Effector memory CD8-positive, alpha-beta T cell (primary cell): ENCODE measurements at places on chromosomes 13 and 19.

- no peaks in the 10 kb centered on the region for H3K27me3 ChIP-seq
- no peak overlapping the region for H3K4me3 ChIP-seq
- no peak for DNase-seq
- no peak overlapping the region for H3K27ac ChIP-seq
- no peaks in the 10 kb centered on the region for H3K36me3 ChIP-seq
- peaks cover 33% of the 10 kb centered on the region for H3K4me1 ChIP-seq
These were observed 14.7 kb downstream of the LRCH1 start for GRCh38 chr13:46567671-46568070.

DNA sequence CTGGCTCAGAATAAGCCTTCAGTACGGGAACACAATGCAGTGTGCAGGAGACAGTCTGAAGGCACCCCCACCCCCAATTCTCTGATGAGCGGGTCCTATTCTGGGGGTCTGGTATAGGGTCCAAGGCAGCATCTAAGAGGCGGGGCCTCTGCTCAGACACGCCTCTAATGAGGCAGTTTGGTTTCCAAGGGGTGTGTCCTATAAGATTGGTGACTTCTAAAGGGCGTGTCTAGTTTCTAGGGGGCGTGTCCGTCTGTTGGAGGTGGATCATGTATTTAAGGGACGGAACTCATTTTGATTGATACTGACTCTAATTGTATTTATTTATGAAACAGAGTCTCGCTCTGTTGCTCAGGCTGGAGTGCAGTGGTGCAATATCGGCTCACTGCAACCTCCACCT, 8.7 kb downstream of the FIZ1 start:
- H3K4me3 ChIP-seq: no peak overlapping the region
- peaks cover 7% of the 10 kb centered on the region for H3K36me3 ChIP-seq
- no peaks in the 10 kb centered on the region for H3K27me3 ChIP-seq
- H3K4me1 ChIP-seq: peaks cover 15% of the 10 kb centered on the region

GRCh38 chr13:79393564-79394249, 12.3 kb downstream of the RBM26 start:
- no peaks in the 10 kb centered on the region for H3K27me3 ChIP-seq
- H3K36me3 ChIP-seq: peaks cover 26% of the 10 kb centered on the region
- H3K4me3 ChIP-seq: peak overlapping the region; percentile 72
- peaks cover 50% of the 10 kb centered on the region for H3K4me1 ChIP-seq
- peak; percentile 29 for DNase-seq
- peak overlapping the region; percentile 23 for H3K27ac ChIP-seq

GRCh38 chr19:14563989-14564651, 7.7 kb downstream of the NDUFB7 start:
- H3K4me1 ChIP-seq: peaks cover 58% of the 10 kb centered on the region
- peak; percentile 46 for DNase-seq
- H3K36me3 ChIP-seq: peaks cover 36% of the 10 kb centered on the region
- H3K27ac ChIP-seq: peak overlapping the region; percentile 71
- H3K4me3 ChIP-seq: no peak overlapping the region
- H3K27me3 ChIP-seq: no peaks in the 10 kb centered on the region

GRCh38 chr13:77502104-77502720, 33.3 kb upstream of the SCEL start:
- H3K27me3 ChIP-seq: peaks cover 11% of the 10 kb centered on the region
- DNase-seq: no peak
- H3K4me3 ChIP-seq: no peak overlapping the region

- no peak overlapping the region for H3K27ac ChIP-seq
- DNase-seq: no peak
- H3K36me3 ChIP-seq: no peaks in the 10 kb centered on the region
- H3K4me1 ChIP-seq: no peaks in the 10 kb centered on the region
These were observed 214.1 kb downstream of the COL4A1 start for GRCh38 chr13:110092831-110093247.

- H3K27ac ChIP-seq: no peak overlapping the region
- H3K27me3 ChIP-seq: peaks cover 37% of the 10 kb centered on the region
- no peaks in the 10 kb centered on the region for H3K4me1 ChIP-seq
- no peak overlapping the region for H3K4me3 ChIP-seq
- H3K36me3 ChIP-seq: no peaks in the 10 kb centered on the region
These were observed 32.9 kb downstream of the TSHZ3 start for GRCh38 chr19:31316201-31316951.

DNA sequence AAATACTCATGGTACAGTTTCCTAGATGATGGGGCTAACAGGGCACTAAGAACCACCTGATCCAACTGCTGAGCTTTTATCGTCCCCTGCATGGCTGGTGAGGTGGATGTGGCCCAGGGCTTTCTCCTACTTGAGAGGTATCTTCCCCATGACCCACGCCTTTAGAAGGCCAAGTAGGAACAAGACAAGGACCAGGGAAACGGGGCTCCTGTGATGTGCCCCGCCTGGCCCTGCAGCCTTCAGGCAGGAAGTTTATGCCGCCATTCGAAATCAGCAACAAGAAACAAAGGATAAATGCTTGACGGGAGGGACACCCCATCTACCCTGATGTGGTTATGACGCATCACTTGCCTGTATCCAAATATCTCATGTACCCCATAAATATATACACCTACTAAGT, 4.1 kb downstream of the NLRP13 start:
- peaks cover 14% of the 10 kb centered on the region for H3K27me3 ChIP-seq
- no peaks in the 10 kb centered on the region for H3K4me1 ChIP-seq
- no peak overlapping the region for H3K27ac ChIP-seq
- no peak for DNase-seq
- H3K4me3 ChIP-seq: no peak overlapping the region
- no peaks in the 10 kb centered on the region for H3K36me3 ChIP-seq

- H3K27me3 ChIP-seq: no peaks in the 10 kb centered on the region
- H3K36me3 ChIP-seq: no peaks in the 10 kb centered on the region
- H3K4me3 ChIP-seq: no peak overlapping the region
These were observed 1500.4 kb upstream of the MIR17HG start for GRCh38 chr13:89846926-89847585.

GRCh38 chr13:99506634-99507033, 5.4 kb downstream of the TM9SF2 start:
- peak overlapping the region; percentile 13 for H3K4me3 ChIP-seq
- peaks cover 27% of the 10 kb centered on the region for H3K36me3 ChIP-seq
- peaks cover 80% of the 10 kb centered on the region for H3K4me1 ChIP-seq
- no peaks in the 10 kb centered on the region for H3K27me3 ChIP-seq

- no peak overlapping the region for H3K4me3 ChIP-seq
- no peak for DNase-seq
- H3K27me3 ChIP-seq: peaks cover 20% of the 10 kb centered on the region
- no peaks in the 10 kb centered on the region for H3K4me1 ChIP-seq
- H3K36me3 ChIP-seq: no peaks in the 10 kb centered on the region
- H3K27ac ChIP-seq: no peak overlapping the region
These were observed 20.9 kb upstream of the IGSF23 start for GRCh38 chr19:44592451-44592890.

GRCh38 chr13:112702341-112702985, 12.6 kb downstream of the ATP11A start:
- H3K4me3 ChIP-seq: no peak overlapping the region
- H3K27me3 ChIP-seq: no peaks in the 10 kb centered on the region
- H3K36me3 ChIP-seq: peaks cover 11% of the 10 kb centered on the region
- peaks cover 27% of the 10 kb centered on the region for H3K4me1 ChIP-seq
- DNase-seq: no peak

DNA sequence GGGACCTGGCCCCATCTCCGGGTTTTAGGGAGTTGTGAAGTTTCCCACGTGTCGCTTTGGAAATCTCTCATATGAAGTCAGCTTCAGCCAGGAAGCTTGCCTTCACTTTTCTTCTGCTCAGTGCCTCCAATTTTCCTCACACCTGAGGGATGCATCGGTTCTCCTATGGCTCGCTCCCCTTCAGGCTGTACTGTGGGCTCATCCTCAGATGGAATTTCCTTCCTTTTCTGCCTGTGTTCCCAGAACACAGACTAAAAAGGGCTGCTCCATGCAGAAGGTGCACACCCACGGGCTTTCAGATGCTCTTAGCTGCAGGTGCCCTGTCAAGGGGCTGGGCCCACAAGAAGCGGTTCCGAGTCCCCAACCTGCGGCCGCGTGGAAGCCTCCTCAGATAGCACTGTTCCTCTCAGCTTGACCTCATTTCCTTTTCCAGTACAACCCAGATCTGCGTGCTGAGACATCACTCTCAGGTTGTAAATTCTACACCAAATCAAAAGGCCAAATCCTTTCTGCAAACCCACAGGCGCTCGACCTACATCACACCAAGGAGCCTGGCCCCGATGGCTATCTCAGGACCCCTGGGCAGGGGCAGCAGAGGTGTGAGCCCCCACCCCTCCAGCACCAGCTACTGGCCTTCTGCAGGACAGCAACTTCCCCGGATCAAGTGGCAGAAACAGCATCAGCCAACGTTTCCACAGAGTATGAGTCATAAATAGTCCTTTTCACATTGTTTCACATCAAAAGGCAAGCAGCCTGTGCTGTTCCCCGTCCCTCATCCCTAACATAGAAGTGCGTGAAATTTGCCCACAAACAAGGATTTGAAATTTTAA, 275.9 kb downstream of the ZNF536 start:
- DNase-seq: no peak
- H3K36me3 ChIP-seq: no peaks in the 10 kb centered on the region
- no peaks in the 10 kb centered on the region for H3K4me1 ChIP-seq
- no peak overlapping the region for H3K4me3 ChIP-seq
- H3K27ac ChIP-seq: no peak overlapping the region

DNA sequence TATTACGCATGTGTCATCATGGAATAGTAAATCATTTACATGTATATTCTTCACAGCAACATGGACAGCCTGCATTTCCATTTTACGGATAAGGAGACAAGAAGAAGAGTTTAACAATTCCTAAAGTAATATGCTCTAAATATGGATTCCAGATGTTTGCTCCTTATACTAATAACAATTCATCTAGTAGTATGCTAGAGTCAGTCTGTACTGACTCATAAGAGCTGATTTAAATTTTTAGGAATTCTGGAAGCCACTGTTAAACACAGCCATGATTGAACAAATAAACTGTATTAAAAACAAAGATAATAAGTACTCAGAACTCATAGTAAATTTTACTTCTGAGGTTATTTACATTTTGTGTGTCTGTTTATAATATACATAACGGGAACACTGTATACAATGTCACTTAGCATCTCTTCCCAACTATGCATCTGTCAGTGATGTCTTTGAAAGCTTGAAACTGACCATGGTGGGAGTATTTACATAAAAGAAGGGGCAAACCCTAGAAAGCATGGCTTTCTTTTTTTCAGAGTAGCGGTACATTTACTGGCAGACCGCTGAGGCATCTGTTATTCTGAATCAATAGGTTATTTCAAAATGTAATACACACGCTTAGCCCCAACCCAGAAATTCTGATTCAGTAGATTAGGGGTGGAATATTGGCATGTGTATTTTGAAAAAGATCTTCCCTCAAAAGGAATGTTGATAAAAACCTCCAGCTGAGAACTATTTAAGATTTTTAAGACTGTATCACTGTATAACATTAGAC, 12.9 kb downstream of the ZC3H13 start:
- no peak overlapping the region for H3K27ac ChIP-seq
- H3K27me3 ChIP-seq: no peaks in the 10 kb centered on the region
- no peak overlapping the region for H3K4me3 ChIP-seq
- no peak for DNase-seq
- peaks cover 50% of the 10 kb centered on the region for H3K36me3 ChIP-seq

- H3K27ac ChIP-seq: no peak overlapping the region
- H3K4me1 ChIP-seq: no peaks in the 10 kb centered on the region
- no peaks in the 10 kb centered on the region for H3K27me3 ChIP-seq
- no peak for DNase-seq
- H3K4me3 ChIP-seq: no peak overlapping the region
- H3K36me3 ChIP-seq: peaks cover 6% of the 10 kb centered on the region
These were observed 35.2 kb downstream of the TSC22D1 start for GRCh38 chr13:44540761-44541434.

- H3K4me1 ChIP-seq: no peaks in the 10 kb centered on the region
- no peaks in the 10 kb centered on the region for H3K36me3 ChIP-seq
- no peak overlapping the region for H3K27ac ChIP-seq
- DNase-seq: no peak
- no peak overlapping the region for H3K4me3 ChIP-seq
These were observed 160.4 kb upstream of the GPC6 start for GRCh38 chr13:93066187-93066586.

GRCh38 chr13:80113714-80114454, 227.0 kb downstream of the SPRY2 start:
- H3K36me3 ChIP-seq: no peaks in the 10 kb centered on the region
- no peak overlapping the region for H3K4me3 ChIP-seq
- H3K27me3 ChIP-seq: no peaks in the 10 kb centered on the region
- no peaks in the 10 kb centered on the region for H3K4me1 ChIP-seq
- H3K27ac ChIP-seq: no peak overlapping the region

DNA sequence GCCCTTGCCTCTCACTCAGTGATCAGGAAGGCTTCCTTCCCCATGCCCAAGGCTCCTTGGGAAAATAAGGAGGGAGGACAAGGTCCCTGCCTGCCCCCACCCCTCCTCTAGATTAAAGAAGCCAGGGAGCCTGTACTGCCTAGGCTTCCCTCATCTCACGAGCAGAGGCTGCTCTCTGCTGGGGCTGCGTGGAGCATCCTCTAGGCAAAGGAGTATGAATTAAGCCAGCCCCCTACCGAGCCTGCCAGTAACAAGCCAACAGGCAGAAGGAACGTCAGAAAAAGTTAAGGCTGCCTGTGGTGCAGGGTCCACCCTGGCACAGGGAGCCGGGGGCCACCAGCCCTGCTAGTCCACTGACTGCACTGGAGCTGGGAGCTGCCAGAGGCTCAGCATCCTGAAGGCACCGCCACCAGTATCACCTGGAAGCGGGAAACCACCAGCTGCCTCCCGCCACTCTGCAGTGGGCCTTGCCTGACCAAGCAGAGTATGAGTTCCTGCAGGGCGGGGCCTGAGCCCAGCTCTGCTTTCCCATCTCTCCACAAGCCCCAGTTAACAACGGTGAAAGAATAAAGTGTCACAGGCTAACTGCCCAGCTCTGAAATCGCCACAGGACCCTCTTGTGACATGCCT, 6.8 kb downstream of the NAPA start:
- H3K36me3 ChIP-seq: peaks cover 47% of the 10 kb centered on the region
- no peak for DNase-seq
- peak overlapping the region; percentile 82 for H3K27ac ChIP-seq
- H3K4me3 ChIP-seq: no peak overlapping the region
- H3K4me1 ChIP-seq: peaks cover 43% of the 10 kb centered on the region

DNA sequence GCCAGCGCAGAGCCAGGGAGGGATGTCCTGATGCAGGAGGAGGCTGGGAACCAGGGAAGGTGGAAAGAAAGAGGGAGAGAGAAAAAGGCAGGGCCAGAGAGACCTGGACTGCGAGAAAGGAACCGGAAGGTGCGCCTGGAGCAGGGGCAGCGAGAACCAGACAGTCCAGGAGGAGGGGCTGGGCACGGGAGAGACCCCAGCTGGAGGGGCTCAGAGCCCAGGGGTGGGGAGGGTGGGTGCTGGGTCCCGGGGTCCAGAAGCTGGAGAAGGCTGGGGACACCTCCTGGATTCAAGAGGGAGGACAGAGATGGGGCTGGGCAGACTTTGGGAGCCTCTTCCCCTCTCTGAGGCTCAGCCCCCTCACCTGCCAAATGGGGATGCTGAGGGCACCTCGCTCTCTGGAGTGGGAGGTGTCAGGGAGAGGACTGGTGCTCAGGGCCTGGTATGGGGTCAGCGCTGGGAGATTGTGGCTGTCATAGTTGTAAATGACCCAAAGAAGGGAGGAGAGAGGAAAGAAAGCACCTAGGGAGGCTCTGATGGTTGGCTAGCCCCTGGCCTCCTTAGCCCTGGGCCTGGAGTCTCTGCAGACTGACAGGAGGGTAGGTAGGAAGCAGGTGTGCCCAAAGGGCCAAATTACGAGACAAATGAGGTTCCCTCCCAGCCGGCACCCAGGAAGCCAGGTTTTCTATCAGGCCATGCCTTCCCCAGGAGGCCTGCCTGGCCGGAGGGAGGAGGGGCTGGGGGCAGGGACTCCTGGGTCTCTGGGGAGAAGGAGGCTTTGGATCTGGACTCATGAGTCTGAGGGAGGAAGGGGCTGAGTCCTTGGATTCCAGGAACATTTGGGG, 1.3 kb upstream of the SPACA6 start:
- peaks cover 59% of the 10 kb centered on the region for H3K27me3 ChIP-seq
- H3K36me3 ChIP-seq: peaks cover 14% of the 10 kb centered on the region
- peak overlapping the region; percentile 53 for H3K4me3 ChIP-seq
- DNase-seq: no peak
- H3K27ac ChIP-seq: peak overlapping the region; percentile 88
